Uterus (tissue), 4 donors: ENCODE measurements at places on chromosomes 6 and 20.

DNA sequence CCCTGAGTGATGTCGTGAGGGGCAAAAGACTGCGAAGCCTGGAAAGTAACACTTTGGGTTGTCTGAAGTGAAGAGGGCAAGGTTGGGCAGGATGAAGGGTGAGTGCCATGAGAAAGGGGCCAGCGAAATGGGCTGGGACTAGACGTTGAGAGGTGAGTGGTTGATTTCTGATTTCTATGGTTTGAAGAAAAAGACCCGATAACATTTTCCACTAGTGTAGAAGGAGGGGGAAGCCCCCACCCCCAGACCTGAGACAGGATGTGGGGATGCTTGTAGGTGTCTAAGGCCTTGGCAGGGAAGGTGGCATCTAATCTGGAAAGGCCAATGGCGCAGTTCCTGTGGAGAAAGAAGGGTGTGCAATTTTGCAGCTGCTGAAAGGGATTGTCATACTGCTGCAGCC is 25.3 kb upstream of the KIF3B start:
- DNase-seq, result no peak

- no peak for DNase-seq
Observed at GRCh38 chr20:20816969-20817755, 104.7 kb upstream of the RALGAPA2 start.

DNA sequence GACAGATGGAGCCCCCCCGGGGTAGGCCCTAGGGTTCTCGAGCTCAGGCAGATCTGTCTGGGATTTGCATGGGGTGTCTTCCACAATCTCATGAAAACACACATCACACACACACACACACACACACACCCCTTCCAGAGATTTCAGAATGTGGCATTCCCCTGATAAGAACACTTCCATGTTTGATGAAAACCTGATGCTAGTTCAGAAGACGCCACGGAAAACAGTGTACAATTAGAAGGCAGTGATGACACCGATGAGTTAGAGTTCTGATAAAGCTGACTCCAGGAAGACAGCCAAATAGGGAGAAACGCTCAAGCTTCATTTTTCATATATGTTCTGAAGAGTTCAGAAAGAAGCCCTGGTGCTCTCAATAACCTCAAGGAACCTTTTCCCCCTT is 438.7 kb upstream of the JARID2 start:
- no peak for DNase-seq

DNA sequence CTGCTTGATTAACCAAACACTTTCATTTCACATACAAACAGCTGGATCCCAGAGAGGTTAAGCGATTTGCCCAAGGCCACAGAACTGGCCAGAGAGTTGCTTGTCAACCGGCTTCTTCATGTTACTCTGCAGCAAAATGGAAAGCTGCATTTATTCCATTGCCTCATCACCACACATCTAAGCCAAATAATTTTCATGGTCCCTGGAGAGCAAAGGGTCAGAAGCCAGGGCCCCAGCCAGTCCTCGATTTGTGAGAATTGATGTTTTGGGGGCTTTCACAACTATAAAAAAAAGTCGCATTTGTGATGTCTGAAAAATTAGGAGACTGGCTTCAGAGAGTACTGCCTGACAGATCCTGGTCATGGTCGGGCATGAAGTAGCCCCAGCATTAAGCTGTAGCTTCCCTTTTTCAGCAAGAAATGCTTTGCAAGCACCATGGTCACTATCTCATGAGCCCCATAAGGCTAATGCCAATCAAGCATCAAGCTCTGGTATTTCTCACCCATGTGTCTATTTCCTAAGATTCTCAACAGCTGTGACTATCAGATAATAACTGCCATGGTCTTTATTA is 95.8 kb downstream of the BANF2 start:
- DNase-seq, result peak; percentile 56

GRCh38 chr6:168838037-168838399 is 397.0 kb downstream of the SMOC2 start:
- no peak for DNase-seq

DNA sequence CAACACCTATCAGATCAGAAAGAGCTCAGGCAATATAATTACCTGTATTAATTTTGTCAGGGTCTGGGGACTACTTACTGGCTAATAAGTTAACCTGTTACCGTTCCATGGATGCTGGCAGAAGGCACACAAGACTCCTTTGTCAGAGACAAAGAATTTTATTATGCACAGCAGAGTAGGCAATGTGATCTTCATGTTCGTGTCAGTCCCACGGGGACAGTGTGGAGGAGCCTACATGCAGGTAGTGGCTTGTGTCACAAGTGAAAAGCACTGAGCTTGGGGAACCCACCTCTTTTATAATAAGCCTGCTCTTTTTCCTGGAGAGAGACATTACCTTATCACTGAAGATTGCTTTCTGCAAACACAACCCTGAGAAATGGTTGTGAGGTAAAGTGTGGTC is 96.9 kb downstream of the CD164 start:
- no peak for DNase-seq

DNA sequence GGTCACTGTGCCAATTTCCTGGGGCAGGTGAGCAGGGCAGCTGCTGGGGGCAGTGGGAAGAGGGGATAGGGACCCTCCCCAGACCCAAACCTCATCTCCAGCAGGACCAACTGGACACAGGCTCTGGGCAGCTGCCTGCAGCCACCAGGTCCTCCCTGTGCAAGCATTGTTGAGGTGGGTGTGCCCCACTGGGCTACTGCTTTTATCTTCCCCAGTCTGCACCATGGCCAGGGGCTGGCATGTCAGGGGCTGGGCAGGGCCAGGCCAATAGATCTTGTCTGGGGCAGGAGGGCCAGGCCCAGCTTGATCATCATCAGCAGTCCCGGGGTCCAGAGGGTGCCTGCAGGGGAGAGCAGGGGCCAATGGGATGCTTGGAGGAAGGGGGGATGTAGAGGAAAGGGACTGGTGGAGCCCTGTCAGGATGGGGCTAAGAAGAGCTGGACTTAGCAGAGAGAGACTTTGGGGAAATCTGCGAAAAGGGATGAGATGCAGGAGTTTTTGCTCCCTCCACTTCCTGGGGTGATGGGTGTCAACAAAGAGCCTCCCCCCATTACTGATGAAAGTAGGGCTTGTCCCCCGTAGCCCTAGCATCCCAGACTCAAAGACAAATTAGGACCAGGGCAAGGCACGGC is 5.7 kb downstream of the EBF4 start:
- DNase-seq, result no peak

GRCh38 chr6:31681135-31681671 is 336 bp upstream of the LY6G5C start:
- DNase-seq, result no peak

DNA sequence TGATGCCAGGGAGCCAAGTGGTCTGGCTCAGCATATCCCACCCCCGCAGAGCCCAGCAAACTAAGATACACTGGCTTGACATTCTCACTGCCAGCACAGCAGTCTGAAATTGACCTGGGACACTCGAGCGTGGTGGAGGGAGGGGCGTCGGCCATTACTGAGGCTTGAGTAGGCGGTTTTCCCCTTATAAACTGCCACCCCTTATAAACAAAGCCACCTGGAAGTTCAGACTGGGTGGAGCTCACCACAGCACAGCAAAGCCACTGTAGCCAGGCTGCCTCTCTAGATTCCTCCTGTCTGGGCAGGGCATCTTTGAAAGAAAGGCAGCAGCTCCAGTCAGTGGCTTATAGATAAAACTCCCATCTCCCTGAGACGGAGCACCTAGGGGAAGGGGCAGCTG is 19.4 kb downstream of the TINAG start:
- DNase-seq, result no peak

- DNase-seq, result no peak
Observed at GRCh38 chr20:44743916-44744655, 1.6 kb upstream of the KCNK15 start.

DNA sequence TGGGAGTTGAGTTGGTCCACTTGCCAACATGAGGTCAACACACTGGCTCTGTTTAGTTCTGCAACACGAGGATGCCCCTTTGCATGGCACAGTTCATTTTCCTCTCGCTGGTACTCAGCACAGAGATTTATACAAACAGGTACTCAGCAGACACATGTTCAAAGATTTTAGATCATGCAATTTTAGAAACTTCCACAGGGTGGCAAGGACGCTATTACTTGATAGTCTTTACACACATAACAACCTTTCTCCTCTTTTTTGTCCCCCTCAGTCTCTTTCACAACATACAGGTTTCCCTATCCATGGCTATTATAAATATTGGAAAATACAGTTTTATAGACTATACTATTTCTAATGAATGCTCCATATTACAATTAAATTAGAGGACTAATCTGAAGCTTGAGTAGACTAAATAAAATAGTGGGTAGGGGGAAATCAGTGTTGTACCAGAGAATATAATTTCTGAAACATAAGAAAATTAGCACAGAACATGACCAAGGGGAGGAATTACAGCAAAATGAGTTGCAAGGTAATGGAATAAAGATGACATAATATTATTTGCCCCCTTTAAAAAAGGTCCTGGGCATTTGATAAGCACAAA is 331.8 kb upstream of the BTBD3 start:
- no peak for DNase-seq

DNA sequence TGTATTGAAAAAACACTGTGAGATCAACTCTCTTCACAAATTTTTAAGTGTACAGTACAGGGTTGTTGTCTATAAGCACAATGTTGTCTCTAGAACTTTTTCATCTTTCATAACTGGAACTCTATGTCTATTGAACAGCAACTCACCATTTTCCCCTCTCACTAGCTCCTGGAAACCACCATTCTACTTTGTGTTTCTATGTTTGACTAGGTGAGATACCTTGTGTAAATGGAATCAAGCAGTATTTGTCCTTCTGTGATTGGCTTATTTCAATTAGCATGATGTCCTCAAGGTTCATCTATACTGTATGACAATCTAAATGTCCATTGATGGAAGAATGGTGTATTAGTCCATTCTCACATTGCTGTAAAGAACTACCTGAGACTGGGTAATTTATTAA is 210.1 kb upstream of the FUT9 start:
- DNase-seq, result no peak

- peak; percentile 73 for DNase-seq
Observed at GRCh38 chr6:124961777-124962638, at the start of gene RNF217. Gene RNF217, plus strand, starts transcription at chr6:124962437. Its CDS starts 108 bp downstream, at chr6:124962545.

DNA sequence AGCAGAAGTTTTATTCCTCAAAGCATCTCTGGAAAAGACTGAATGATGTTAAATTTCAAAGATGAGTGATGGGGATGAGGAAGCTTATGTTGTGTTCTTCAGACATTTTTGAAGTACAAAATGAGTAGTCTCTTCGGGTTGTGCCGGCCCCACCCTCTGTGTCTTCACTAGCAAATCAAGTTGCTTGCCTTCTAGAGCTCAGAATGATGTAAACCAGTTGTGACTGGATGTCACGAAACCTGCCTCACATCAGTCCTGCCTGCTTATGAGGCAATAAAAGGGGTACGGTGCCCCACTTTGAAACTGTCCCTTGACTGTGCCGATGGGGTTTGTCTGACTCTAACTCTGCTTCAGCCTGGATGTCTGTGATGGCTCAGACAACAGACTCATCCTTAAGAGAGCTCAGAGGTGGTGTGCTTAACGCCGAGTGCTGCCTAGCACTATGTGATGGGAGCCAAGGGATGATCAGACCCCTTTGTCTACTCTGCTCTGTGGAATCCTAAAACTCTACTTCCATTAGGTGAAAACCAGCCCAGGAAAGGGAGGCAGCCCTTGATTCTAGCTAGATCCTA is 19.0 kb downstream of the TOMM34 start:
- no peak for DNase-seq

- DNase-seq, result no peak
Observed at GRCh38 chr6:156794546-156795354, 17.6 kb downstream of the ARID1B start.

- no peak for DNase-seq
Observed at GRCh38 chr6:39266782-39267355, 37.6 kb upstream of the KCNK5 start.

DNA sequence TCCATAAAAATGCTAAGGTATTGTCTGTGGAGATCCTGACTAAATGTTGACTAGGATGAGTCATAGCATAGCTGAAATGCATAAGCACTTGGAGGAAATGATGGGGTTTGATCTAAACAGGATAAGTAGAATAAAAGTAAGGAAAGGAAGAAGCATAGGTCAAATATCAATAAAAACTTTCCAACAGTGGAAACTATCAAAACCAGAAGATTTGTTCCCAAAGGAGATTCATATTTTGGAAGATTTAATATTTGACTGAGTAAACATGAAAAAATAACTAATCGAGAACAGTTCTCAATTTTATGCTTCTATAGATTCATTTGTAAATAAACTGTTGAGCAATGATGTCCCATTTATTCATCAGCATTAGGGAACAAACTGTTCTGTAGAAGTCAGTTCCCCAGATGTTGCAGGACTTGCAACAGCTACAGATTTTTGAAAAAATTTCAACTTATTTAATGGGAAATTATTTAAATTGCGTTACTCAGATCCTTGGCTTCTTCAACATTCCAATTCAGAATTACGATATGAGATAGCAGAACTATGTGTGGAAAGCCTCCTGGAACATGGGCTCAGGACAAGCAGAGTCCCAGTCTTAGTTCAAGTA is 133.7 kb upstream of the TBX18 start:
- DNase-seq, result no peak

- DNase-seq, result no peak
Observed at GRCh38 chr20:20103486-20103885, 51.2 kb downstream of the CFAP61 start.

GRCh38 chr6:167863897-167864296 is 37.2 kb downstream of the AFDN start:
- no peak for DNase-seq

GRCh38 chr20:49282584-49283171 is 4.8 kb upstream of the ZNFX1 start:
- DNase-seq, result no peak

DNA sequence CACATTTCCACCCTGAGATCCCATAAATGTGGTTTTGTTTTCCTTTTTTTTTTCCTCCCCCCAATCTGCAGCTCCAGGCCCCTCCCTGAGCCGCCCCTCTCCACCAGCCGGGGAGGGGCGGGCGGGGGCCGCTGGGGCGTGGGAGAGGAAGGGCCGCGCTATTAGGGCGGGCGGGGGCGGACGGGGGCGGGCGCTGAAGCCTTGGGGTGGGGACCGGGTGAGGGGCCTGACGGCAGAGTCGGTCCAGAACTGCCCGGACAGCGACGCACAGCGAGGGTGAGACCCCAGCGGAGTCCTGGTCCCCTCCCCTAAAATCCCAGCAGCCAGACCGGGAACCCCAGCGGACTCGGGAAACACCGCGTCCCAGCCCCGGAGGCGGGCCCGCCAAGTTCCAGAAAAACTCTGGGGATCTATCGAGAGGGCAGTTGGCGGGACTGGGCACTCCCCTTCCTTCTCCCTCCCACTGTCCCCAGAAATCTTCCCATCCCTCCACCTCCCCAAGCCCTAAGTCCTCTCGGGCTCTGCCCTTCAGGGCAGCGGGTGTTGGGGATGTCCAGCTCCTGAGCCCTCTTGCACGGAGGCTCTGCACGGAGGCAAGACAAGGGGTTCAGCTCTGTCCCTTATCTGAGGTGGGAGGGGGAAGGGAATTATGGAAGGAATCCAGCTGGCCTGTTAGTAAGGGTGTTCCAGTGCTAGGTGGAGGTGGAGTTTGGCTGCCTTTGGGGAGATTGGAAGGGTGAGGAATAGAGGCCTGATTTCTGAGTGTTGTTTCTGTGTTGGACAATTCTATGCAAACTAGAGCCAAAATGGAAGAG is at the start of gene PRICKLE4:
Gene PRICKLE4 (plus strand): TSS at position 232 of the 815 bp plus-strand sequence. CDS start 2,692 bp downstream, outside the sequence.
- peak; percentile 53 for DNase-seq

GRCh38 chr6:20188630-20189075 is 23.6 kb downstream of the MBOAT1 start:
- no peak for DNase-seq

- DNase-seq, result no peak
Observed at GRCh38 chr20:41456351-41456750, 89.7 kb upstream of the EMILIN3 start.
